ENCODE measurements at places on chromosomes 6 and 20. TPM values are rescaled to one million over a fixed set of nuclear protein-coding genes. Genes with fewer than 3 reads are reported as not detected.

GRCh38 chr6:128874863-128875262 lies 8.1 kb upstream of the LAMA2 start:
- DNase-seq = no peak

DNA sequence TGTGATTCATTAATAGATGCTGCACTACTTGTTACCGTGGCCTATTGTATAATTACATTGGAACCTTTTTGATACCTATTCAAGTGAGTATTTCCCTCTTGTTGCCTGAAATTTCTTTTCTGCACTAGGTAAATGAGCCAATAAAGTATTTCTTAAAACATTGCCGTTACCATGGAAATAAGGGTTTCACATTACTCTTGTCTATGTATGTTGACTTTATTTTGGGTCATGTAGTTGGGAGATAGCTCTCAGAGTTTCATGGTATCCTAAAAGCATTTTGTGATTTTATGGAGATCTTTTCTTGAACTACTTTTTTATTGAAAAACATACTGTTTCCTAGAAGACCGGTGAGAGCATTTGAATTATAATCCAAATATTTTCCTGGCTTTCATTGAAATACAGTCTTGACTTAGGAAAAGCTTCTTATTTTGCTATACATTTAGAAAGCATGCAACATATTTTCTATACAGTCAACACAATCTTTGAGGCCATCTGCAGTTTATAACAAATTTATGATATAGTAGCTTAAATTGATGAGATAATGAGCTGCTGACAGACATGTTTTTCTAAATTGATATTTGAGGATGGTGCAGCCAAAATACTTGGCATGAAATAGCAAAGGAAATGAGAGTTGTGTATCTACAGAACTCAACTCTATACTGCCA lies 650.4 kb downstream of the RFPL4B start:
- no peak for DNase-seq

GRCh38 chr6:36668591-36668990 lies 9.9 kb upstream of the CDKN1A start:
- DNase-seq = no peak

DNA sequence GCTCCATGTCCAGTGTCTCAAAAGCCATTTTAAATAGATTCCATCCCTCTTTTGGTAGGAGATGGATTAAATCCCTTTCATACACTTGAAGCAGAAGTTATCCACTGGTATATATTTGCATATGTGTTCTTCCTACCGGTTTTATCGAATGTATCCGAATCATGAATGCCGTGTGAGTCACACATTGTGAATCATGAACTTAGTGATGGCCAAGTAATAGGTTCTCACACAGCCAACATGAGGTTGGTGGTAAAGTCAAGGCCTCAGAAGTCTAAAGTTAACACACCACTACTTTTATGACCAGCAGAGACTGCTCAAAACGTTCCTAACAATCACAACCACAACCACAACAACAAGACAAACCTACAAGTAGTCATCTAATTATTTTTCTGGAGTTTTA lies 345.5 kb downstream of the THBS2 start:
- DNase-seq = no peak

- no peak for DNase-seq
Observed at GRCh38 chr20:32894026-32894483, 35.3 kb downstream of the EFCAB8 start.

DNA sequence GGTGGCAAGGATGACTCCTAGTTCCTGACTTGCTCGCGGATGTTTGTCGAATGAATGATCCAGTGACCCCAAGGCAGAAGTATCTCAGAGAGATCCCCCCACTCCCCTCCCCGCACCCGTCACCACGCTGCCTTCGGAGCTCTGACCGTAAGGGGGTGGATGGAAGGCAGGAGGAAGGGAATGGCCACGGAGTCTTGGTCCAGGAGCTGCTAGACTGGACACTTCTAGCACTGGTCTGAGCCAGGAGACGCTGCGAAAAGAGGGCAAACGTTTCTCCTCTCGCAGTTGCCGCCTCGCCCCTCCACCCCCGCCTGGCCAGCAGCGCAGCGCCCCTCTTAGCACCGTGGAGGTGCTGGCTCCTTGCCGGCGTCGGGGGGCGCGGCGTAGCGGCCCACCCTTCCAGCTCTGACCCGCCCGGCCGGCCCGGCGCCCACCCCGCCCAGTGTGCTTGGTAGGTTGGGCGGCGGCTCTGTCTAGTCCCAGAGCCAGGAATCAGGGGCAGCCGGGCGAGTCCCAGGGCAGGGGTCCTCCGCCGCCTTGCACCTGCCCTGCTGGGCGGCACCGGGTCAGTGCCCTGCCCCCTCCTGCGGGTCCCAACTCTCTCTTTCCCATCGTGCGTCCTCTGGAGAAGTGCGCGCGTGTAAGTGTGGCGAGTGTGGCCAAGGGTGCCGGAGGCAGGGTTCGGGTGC lies 2.4 kb upstream of the DBNDD2 start:
- peak; percentile 67 for DNase-seq

DNA sequence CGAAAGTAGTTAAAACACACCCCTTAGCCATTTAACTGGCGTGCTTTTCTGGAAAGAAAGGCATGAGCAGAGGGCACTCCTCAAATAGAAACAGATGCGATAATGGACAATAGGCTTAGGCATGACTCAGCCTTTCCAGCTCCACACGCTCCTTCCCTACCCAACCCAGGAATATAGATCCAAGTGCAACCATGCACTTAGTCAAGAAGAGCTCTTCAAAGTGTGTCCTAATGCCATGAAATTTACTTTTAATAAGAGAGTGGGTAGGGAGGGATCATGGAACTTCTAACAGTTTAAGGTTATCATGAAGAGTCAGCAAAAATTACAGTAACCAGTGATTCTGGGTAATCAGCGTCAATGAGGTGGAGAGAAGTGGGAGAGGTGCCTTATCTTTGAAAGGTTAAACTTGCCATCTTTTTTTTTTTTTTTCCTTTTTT lies 2.4 kb upstream of the EFHC1 start:
- no peak for DNase-seq

DNA sequence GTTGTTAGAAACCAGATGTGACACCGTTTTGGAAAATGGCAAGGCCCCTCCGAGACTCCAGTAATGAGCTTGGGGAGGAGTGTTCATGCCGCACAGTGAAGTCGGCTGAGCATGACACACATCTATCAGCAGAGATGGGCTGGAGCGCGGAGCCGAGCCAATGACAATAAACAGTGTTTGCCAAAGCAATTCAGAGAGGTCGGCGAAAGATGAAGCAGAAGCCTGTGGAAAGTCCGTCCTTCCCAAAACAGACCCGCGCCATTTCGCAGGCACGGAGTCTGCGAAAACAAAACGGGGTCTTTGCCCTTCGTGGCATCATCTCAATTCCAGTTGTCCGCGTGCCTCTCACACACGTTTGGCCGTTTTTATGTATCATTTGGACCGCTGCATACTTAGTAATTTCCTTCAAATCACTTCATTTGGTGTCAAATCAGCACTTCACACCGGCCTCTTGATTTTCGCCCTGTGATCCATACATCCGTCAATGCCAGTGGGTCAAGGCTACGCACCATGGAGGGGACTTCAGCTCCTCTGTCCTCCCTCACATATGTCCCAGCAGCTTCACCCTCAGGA lies 71.3 kb downstream of the SULF2 start:
- DNase-seq = peak; percentile 53

DNA sequence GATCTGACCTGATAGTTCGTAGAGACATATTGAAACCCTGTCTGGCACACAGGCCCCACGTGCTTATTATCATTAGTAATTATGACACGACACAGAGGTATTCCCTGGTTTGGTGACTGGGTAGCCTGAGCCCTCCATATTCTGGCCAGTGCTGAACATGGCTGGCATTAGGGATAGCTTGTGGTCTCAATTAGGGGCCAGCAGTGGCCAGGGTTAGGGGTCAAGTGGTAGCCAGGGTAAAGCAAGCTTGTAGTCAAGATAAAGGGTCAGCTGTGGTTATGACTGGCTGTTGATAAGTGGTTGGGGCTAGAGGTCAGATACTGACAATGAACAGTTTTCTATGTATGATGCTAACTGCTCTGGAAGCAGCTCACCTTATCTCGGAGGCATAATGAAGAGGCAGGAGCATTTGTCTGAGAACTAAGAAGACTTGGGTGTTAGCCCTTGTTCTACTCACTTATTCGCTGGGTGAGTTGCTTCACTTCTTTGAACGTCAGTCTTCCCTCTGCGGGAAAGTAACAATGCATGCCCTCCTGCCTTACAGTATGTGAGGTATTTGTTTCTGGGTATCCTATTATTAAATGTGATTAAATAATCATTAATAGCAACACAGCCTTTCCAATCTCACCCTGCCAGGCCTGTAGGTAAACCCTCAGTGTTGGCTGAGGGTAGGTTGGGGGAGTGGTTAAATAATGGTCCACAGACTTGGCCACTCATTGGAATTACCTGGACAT lies 66.7 kb downstream of the VEGFA start:
- DNase-seq = no peak

DNA sequence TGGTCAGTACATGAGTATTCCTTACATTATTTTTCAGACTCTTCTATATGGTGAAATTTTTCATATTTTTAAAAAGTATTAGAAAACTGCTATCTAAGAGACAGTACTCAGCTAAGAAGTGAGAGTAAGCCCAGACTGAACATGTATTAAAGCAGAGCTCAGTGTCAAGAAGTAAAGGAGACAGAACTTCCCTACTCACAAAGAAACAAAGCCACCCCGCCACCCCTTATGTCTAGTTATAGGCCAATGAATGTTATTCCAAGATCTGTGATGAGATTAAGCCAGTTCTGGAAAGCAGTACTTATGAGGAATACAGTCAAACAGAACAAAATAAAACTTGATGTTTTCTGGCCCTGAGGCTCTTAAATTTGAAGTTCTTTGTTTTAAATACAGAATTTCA lies 114.5 kb downstream of the RNGTT start:
- no peak for DNase-seq

DNA sequence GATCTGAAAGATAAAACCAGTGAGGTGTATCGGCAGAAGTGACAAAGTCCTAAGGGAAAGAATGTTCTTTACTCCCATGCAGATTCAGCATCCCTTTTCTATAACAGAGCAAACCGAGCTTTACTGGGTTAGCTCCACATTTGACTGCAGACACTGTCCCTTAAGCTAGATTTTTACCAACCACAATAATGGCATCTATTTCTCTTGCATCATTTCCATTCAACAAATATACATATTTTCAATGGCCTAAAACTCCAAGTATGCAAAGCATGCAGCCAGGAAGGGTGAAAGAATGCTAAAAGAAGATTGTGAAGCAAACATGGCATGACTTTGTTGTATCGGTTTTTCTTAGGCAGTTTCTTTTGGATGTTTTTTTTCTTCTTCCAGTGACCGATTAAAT lies 255.4 kb downstream of the OGFRL1 start:
- no peak for DNase-seq

DNA sequence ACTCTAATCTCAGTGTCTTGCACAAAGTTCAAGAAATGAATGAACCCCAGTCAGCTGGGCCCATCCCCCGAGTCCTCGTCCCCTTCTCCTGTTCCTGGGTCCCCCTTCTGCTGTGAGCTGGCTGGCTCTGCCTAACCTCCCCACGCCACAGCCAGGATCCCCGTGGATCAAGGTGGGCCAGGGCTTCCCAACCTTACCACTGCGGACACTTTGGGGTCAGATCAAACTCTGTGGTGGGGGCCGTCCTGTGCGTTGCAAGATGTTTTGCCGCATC lies 116.2 kb downstream of the SULF2 start:
- DNase-seq = no peak

- no peak for DNase-seq
Observed at GRCh38 chr6:156410649-156411048, 366.5 kb upstream of the ARID1B start.

- DNase-seq = no peak
Observed at GRCh38 chr20:48456366-48457192, 371.2 kb downstream of the PREX1 start.

GRCh38 chr20:54091120-54091480 lies 20.7 kb upstream of the BCAS1 start:
- no peak for DNase-seq

DNA sequence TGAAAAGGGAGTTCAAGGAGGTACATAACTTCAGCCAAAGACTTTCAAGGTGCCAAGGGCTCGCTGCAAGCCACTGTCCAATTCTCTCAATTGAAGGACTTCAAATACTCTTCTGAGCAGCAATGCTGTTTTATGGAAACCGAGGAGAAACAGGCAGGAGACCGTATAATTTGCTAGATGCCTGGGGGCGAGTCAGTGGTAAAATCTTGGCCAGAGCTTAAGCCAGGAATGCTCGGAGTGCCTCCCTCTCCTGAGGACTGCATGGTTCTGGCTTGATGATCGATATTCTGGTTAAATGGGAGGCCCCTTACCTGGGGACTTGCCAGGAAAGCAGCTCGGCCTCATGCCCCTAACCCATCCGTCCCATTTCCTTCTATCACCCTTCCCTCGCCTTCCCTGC lies 35.8 kb upstream of the NOP56 start:
- DNase-seq = no peak

DNA sequence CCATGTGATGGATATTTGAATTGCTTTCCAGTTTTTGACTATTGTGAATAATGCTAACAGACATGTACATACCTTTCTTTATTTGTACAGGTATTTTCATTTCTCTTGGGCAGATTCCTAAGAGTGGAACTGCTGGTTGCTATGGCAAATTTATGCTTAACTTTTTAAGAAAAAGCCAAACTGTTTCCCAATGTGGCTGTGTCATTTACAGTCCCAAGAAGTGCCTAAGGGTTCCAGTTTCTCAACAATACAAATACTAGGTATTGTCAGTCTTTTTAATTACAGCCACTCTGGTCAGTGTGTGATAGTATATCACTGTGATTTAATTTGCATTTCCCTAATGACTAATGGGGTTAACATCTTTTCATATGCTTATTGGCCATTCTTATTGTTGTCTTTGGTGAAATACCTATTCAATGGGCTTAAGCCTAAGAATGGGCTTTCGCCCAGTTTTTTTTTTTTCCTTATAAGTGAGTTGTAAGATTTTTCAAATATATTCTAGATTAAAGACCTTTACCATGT lies 10.3 kb downstream of the REPS1 start:
- DNase-seq = no peak

DNA sequence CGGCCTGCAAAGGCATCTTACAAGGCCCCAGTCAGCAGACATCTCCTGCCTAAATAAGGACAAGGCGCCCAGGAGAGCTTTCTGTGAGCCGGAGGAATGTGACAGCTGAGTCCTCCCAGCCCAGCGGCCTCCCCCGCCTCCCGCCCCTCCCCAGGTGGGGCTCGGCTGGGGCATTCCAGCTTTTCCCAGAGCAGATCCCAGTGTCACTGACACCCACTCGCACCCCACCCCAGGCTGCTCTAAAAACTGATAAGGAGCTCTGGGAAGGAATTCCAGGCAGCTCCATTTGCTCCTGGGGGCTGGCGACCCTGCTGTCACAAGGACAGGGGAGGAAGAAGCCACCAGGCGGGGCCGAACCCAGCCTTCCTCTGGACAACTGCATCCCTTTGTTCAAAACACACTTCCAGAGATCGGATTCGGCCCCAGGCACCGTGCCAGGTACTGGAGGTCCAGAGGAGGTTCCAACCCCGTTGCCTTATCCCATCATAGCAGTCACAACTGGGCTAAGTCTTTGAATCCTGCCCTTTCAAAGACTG lies 49.7 kb downstream of the JPH2 start:
- peak; percentile 79 for DNase-seq

Gene BANF2
- not detected for total RNA-seq

Gene CST1
- total RNA-seq = not detected

Gene GABRR1
- not detected for total RNA-seq

Gene DYNLT1
- 128 TPM for total RNA-seq

Gene MAP7
- 2.1 TPM for total RNA-seq

Gene RAB44
- total RNA-seq = not detected

Gene GLP1R
- total RNA-seq = 6.5 TPM

Gene HLA-DRB1
- total RNA-seq = 27.5 TPM

Gene C6orf118
- total RNA-seq = not detected

Gene PEX3
- 17.9 TPM for total RNA-seq

Gene SGK2
- 0.38 TPM for total RNA-seq

Gene HLA-DPB1
- total RNA-seq = 29.8 TPM

Gene KCNS1
- not detected for total RNA-seq
